Esophagus squamous epithelium (tissue), 5 donors: ENCODE measurements at places on chromosomes 4 and X.

DNA sequence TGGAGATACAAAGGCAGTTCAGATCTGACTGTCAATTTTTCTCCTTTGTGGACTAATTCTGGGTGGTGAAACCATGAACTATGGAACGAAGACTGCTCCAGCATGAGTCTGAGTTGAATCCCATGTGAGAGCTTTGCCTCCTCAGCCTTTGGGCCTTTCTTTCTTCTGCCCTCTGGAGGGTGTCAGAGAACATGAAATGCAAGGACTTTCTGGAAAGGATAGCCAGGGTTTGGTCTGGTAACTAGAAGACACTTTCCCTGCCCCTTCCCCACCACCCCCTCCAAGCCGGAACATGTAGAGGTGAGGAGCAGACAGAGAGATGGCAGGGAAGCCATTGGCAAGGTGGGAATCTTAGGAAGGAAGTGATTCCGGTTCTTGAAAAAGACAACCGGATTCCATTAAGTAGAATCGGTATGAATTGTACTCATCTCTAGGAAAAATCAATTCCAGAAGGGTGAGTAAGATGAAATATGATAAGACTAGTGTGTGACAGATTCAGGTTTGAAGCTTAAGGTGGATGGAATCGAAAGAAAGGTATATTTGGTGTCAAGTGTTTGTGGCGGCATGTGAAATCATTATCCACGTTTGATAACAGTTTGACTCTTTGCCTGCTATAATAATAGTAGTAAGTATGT lies 19.0 kb downstream of the FHL1 start:
- H3K4me3 ChIP-seq, result no peak overlapping the region
- peaks cover 15% of the 10 kb centered on the region for H3K4me1 ChIP-seq
- DNase-seq, result no peak
- H3K27ac ChIP-seq, result peak overlapping the region; percentile 89
- H3K27me3 ChIP-seq, result no peaks in the 10 kb centered on the region

GRCh38 chrX:72271812-72272211 lies 5.2 kb downstream of the RPS4X start:
- no peak for DNase-seq
- no peaks in the 10 kb centered on the region for H3K36me3 ChIP-seq
- peaks cover 66% of the 10 kb centered on the region for H3K4me1 ChIP-seq
- H3K27ac ChIP-seq, result no peak overlapping the region

GRCh38 chr4:54937501-54937900 lies 187.9 kb downstream of the KDR start:
- H3K4me3 ChIP-seq, result no peak overlapping the region
- peaks cover 20% of the 10 kb centered on the region for H3K27me3 ChIP-seq
- H3K27ac ChIP-seq, result no peak overlapping the region
- no peaks in the 10 kb centered on the region for H3K36me3 ChIP-seq
- H3K4me1 ChIP-seq, result no peaks in the 10 kb centered on the region

DNA sequence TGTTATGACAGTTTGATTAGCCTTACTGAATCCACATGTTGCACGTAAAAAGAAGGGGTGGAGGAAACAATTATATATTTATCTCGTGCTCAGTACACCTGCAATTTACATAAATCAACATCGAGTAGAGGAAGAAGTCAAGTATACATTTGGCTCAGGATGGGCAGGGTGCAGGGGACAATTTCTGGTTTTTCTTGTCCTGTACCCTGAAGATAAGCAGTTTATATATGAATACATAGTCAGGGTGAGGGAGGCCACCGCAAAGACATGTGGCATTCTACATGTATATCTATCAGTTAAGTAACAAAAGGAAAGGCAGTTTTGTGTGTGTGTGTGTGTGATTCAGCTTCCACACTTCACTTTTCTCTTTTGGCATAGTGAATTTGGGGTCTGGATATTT lies 11.1 kb upstream of the EREG start:
- H3K27me3 ChIP-seq, result no peaks in the 10 kb centered on the region
- H3K36me3 ChIP-seq, result no peaks in the 10 kb centered on the region
- no peak overlapping the region for H3K27ac ChIP-seq

DNA sequence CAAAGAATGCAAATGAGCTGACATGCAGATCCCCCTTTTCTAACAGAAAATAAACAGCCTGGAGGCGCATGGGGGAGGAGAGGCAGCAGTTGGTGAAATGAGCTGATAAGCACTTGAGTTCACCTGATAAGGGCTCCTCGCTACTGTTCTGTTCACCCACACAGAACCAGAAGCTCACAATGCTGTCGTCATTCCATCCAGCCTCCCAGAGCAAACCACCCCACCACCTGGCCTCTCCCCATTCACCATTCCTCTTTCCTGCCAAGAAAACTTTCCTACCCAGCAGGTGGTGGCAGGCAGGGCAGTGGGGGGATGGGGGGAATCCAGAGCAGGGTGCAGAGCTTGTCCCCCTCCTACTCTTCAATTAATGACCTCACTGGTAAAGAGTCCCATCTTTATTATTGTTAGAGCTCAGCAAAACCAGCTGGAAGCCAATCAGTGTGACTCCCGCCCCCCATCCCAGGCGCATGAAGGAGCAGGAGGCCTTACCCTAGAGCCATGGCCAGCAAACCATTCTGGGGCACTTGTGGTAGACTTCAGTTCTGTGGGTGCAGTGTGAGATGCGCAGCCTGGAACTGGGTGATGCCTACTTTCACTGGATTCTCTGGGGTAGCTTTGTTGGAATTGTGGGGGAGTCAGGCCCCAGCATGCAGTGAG lies 350.3 kb downstream of the ZIC3 start:
- H3K27ac ChIP-seq, result no peak overlapping the region
- no peaks in the 10 kb centered on the region for H3K27me3 ChIP-seq
- H3K4me1 ChIP-seq, result no peaks in the 10 kb centered on the region
- no peaks in the 10 kb centered on the region for H3K36me3 ChIP-seq
- DNase-seq, result no peak

- no peak for DNase-seq
- H3K4me1 ChIP-seq, result no peaks in the 10 kb centered on the region
- H3K4me3 ChIP-seq, result no peak overlapping the region
- no peak overlapping the region for H3K27ac ChIP-seq
Observed at GRCh38 chrX:74438764-74439163, 17.5 kb downstream of the SLC16A2 start.

- no peak overlapping the region for H3K4me3 ChIP-seq
- no peak overlapping the region for H3K27ac ChIP-seq
- no peaks in the 10 kb centered on the region for H3K36me3 ChIP-seq
- peaks cover 33% of the 10 kb centered on the region for H3K4me1 ChIP-seq
- no peak for DNase-seq
- no peaks in the 10 kb centered on the region for H3K27me3 ChIP-seq
Observed at GRCh38 chrX:150509703-150510102, 58.7 kb upstream of the MTM1 start.

DNA sequence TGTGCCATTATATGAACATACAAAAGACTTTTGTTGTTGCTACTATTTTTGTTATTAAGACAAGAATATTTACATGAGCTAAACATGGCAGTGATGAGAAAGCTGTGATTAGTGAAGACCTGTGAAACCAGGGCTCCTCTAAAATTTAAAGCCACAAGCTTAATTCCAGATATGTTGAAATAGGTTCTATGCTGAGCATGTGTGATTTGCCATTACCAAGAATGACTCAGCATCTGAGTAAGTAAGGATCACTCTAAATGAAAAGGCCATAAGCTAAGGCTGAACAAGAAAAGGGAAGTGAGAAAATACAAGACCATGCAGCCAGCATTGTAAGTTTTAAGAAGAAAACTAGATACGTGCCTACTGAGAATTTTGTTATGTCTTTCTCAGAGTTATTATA lies 75.9 kb upstream of the CAMK2D start:
- no peaks in the 10 kb centered on the region for H3K27me3 ChIP-seq
- H3K4me3 ChIP-seq, result no peak overlapping the region
- H3K27ac ChIP-seq, result no peak overlapping the region
- no peak for DNase-seq
- H3K4me1 ChIP-seq, result peaks cover 4% of the 10 kb centered on the region

GRCh38 chrX:129836827-129837226 lies 6.9 kb downstream of the ZDHHC9 start:
- no peak overlapping the region for H3K4me3 ChIP-seq
- DNase-seq, result no peak
- no peaks in the 10 kb centered on the region for H3K27me3 ChIP-seq
- no peaks in the 10 kb centered on the region for H3K4me1 ChIP-seq

- no peaks in the 10 kb centered on the region for H3K27me3 ChIP-seq
- H3K36me3 ChIP-seq, result no peaks in the 10 kb centered on the region
- no peak for DNase-seq
- H3K4me3 ChIP-seq, result no peak overlapping the region
Observed at GRCh38 chr4:61319156-61319555, 119.0 kb downstream of the ADGRL3 start.

GRCh38 chr4:1615786-1616556 lies 68.1 kb downstream of the FAM53A start:
- H3K36me3 ChIP-seq, result no peaks in the 10 kb centered on the region
- H3K4me3 ChIP-seq, result no peak overlapping the region
- no peak overlapping the region for H3K27ac ChIP-seq
- no peak for DNase-seq

DNA sequence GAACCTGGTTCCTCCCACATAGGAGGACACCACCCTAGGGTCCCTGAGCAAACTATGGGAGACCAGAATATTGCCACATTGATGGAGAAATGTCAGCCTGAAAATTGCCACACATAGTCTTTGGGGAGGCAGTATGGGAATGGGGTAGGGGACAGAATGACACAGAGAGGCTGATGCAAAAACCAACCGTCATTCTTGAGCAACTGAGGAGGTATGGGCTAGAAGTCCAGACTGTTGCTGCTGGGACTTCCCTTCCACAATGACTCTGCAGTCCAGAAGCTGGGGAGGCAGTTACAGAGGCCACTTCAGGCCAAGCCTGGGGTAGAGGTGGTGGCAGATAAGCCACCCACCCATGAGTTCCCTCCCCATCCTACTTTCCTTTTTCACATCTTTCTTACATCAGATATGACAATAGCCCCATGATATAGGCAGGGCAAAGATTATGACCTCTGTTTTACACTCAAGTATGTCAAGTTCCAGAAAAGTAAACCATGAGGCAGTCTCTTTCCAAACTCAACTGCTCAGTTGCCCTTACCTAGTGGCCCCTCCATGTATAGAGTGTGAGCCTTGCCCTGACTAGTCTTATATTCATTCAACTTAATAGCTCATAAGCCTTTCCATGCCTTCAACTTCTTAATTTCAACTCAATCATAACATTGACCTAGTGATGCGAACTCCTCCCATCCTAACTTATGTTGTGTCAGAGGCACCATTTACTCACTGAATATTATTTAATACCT lies 41.7 kb downstream of the VSIG4 start:
- no peak overlapping the region for H3K4me3 ChIP-seq
- no peaks in the 10 kb centered on the region for H3K36me3 ChIP-seq
- no peak for DNase-seq
- H3K4me1 ChIP-seq, result no peaks in the 10 kb centered on the region
